GM12864 (cell line): ENCODE measurements at places on chromosomes 12 and 14.

DNA sequence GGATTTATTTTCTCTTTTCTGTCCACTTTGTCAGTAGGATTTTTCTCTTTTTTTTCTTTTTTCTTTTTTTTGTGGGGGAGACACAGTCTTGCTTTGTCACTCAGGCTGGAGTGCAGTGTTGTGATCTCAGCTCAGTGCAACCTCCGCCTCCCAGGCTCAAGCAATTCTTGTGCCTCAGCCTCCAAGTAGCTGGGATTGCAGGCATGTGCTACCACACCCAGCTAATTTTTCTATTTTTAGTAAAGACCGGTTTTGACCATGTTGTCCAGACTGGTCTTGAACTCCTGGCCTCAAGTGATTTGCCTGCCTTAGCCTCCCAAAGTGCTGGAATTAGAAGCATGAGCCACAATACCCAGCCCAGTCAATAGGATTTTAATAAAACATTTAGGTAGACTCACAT is 21.0 kb upstream of the TBK1 start:
- DNase-seq, result no peak

DNA sequence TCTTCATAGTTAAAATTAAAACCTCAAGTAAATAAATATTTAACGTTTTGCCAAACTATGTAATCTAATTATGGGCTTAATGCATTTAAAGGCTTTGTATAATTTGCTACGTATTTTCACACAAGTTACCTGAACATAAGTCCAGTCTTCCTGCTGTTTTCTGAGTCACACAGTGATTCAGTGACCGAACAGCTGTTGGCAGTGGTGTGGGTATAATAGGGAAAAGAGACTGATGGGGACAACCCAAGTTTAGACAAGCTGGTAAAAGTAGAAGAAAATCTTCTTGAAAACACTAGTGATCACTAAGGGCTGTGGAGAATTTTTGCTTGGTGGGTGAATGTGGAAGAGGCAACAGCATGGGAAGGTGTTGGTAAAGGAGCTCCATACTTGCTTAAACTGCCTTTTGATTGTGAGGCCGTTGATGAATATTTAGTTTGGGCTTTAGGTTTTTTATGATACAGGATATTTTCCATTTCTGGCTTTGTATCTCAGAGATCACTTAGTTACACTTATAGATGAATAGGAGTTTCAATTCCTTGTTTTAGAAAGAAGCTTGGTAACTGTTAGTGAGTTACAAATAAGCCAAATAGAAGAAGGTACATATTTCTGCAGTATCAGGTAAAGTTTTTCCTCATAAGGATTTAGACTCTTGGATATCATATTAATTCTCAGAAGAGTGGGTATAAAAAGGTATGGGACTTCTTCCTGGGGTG is 23.9 kb downstream of the LRRK2 start:
- no peak for DNase-seq

DNA sequence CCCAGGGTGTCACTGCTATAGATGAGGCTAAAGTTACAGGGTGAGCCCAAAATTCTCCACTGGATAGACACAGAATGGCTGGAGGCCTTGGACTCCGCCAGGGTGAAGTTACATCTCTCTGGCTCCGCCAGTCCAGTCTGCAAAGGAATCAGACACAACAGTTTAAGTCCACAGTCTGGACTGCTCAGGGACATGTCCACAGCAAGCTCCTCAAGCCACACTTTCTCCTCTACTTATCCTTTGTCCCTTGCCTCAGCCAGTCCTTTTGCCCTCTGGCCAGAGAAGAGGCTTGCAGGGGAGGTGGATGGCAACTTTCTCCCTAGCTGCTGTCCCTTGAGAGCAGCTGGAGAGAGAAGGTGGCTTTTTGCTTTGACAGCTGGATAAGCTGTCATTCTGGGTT is 28.0 kb downstream of the PTPRB start:
- DNase-seq, result no peak

GRCh38 chr14:106681568-106681967 is 1155.2 kb downstream of the TMEM121 start:
- no peak for DNase-seq

- no peak for DNase-seq
Observed at GRCh38 chr12:38956337-38956736, 50.9 kb upstream of the CPNE8 start.

DNA sequence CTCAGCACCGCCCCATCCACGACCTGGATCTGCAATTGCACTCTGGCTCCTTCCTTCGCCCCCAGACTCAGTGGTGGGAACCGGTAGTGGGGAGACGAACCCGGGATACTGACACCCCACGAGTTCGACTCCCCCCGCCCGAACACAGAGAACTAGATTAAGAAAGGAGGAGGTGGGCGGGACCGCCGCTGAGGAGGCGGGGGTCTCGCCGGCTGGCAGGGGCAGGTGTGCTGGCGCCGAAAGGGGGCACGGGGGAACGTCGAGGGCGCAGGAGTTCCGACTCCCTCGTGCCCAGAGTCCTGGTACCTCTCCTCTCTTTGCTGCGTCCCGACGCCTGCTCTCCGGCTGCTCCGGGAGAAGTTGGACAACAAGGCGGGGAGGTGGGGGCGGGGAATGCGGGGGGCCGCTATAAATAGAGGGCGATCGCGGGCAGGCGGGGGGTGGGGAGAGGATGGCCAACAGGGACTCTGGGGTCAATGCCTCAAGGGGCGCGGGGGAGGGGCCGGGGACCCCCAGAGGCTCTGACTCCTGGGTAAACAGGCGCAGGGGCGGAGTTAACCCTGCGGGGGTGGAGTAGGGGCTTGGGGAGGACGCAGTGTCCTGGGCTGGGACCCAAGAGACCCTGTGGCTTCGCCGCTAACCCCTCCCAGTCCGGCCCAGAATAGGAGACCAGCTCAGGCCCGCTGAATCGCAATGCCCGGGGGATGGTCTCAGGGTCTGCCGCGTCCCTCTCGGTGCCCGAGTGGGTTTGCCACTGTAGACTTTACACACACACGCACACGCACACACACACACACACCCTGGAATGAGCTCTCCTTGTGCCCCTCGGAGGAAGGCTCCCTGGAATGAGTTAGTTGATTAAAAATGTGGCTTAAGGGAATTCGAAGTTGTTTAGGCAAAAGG is 761 bp upstream of the NDRG2 start:
- DNase-seq, result no peak

GRCh38 chr14:21614240-21614639 is 20.5 kb downstream of the OR10G2 start:
- DNase-seq, result no peak

GRCh38 chr12:50507930-50508329 is 3.1 kb downstream of the DIP2B start:
- DNase-seq, result no peak

- DNase-seq, result no peak
Observed at GRCh38 chr12:40312982-40313576, 88.3 kb downstream of the LRRK2 start.

GRCh38 chr14:77000340-77001270 is 27.9 kb downstream of the IRF2BPL start:
- no peak for DNase-seq

DNA sequence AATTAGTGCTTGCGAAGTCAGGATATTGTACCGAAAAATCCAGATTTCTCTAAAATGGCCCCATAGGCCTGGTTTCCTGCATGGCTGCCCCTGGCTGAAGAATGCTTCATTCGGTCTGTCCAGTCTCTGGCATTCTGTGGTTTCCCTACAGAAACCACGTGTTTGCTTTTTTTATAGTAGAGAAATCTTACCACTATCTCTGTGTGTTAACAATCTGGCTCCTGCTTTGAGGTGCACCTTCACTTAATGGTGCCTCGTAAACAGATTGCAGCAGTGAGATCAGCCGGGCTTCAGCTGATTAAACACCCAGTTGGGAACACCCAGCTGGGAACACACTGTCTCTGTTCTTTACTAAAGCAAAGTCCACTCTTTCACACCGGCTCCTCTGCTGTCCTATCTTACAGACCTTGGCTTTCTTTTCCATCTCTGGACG is 6.7 kb upstream of the DNAAF2 start:
- DNase-seq, result no peak

- DNase-seq, result peak; percentile 26
Observed at GRCh38 chr14:51283402-51284085, 43.5 kb downstream of the TMX1 start.

DNA sequence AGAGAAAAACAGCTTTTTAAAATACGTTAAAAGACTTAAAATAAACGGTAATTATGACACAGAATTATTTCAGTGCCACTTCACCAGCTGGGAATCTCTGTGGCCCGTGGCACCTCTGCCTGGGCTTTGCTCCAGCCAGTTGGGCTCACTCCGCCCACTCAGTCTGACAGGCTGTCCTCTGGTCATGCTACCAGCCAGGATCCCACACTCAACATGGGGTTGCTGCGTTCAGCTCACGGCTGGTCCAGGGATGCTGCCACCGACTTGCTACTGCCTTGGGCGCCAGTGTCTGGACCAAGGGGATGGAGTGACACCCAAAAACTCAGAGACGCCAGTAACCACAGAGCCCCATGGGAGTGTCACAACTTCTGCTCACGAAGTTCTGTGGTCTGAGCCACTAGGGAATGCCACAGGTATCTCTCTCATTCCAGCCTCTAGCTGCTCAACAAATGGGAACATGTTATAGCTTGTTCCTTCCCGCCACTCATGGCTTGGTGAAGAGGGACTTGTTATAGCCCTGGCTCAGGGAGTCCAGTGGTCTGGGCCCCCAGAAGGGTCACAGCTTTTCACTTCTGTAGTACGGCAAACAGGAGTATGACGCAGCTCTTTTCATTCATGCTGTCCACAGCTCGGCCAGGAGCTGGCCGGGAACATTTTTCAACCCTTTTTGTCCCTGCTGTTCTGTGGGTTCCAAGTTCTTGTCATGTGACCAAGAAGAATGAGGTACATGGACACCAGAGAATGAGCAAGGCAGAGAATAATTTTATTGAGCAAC is 23.4 kb upstream of the ATXN7L3B start:
- DNase-seq, result no peak

- DNase-seq, result no peak
Observed at GRCh38 chr14:58771016-58771415, 133.3 kb downstream of the DACT1 start.

GRCh38 chr12:70756791-70757190 is 119.6 kb upstream of the PTPRB start:
- no peak for DNase-seq

- DNase-seq, result no peak
Observed at GRCh38 chr14:68794851-68795596, 2.2 kb upstream of the ZFP36L1 start.
